ENCODE measurements at places on chromosomes 3 and 15. TPM values are rescaled to one million over a fixed set of nuclear protein-coding genes. Genes with fewer than 3 reads are reported as not detected.

DNA sequence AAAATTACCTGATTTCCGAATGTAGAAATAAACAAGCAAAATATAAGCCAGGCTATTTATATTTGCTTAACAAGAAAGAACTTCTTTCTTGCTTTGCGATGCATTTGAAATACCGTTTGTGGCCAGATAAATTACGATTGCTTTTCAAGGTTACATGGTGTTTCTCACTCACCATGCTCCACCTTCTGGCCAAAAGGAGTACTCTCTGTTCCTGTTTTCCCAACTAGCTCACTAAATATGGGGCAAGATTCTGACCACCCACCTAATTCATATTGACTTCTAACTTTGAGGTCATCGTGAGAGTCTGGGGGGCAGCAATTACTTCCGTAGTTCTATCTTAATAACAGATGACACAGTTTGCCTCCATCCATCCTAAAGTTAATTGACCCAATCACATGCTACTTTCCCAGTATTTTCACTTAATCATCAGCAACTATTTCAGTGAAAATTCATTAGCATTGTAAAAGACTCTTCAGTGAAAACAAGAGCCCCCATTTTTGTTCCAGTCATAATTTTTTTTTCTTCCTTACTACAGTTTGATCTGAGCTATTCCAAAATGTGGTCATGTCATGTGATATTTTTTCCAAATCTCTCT is 25.9 kb downstream of the ACP3 start:
- no peak overlapping the region for H3K4me3 ChIP-seq

- H3K27ac ChIP-seq: no peak overlapping the region
- peaks cover 35% of the 10 kb centered on the region for H3K4me1 ChIP-seq
- H3K4me3 ChIP-seq: no peak overlapping the region
- no peaks in the 10 kb centered on the region for H3K27me3 ChIP-seq
- DNase-seq: no peak
Observed at GRCh38 chr3:98518816-98519215, 3.9 kb downstream of the CLDND1 start.

ZBED2 gene
- total RNA-seq: not detected

DPPA2 gene
- 0.69 TPM for total RNA-seq

All from progenitor cell of endocrine pancreas (in vitro differentiated cells).